Prostate gland (tissue), 2 donors: ENCODE measurements at places on chromosomes 4 and X. TPM values are rescaled to one million over a fixed set of nuclear protein-coding genes. Genes with fewer than 3 reads are reported as not detected.
A peak's percentile ranks its signal among the peaks of the same experiment; 100 is the strongest.

- no peak for DNase-seq
- H3K36me3 ChIP-seq = no peaks in the 10 kb centered on the region
- no peak overlapping the region for H3K4me3 ChIP-seq
- H3K27me3 ChIP-seq = no peaks in the 10 kb centered on the region
These were observed 28.8 kb upstream of the RHOH start for GRCh38 chr4:40168070-40168469.

Gene NOP14
- 16.0 TPM for total RNA-seq

Gene KLB
- total RNA-seq = 0.34 TPM

GRCh38 chr4:176034499-176034898 is 31.1 kb upstream of the WDR17 start:
- DNase-seq = no peak
- H3K4me1 ChIP-seq = no peaks in the 10 kb centered on the region
- no peaks in the 10 kb centered on the region for H3K36me3 ChIP-seq
- no peak overlapping the region for H3K27ac ChIP-seq
- no peak overlapping the region for H3K4me3 ChIP-seq
- no peaks in the 10 kb centered on the region for H3K27me3 ChIP-seq

DNA sequence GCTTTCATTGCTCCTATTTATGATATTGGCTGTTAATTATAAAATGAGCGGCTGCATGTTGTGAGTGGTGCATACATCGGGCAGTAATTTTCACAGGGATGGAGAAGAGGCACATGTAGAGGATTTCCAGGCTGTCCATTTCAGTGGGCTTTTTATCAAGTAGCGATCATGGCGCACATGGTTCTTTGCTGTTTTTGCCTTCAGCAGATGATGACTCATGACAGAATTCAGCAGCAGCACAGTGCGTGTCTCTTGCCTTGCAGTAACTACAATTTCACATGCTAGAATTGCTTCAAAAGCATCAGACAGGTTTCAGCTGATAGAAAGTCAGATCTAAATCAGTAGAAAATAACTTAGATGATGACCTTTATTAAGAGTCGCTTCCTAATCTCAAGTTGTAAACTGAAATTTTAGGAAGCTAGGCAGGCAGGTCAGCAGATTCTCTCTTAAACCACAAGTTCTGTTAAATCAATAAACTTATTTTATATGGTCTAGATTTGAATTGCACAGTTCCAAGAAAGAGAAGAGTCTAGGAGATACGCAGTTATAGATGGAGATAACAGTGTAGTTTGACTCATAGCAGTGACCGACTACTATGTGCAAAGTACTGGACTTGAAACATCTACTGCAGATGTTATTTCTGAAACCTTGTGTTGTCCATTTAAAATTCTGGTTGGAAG is 35.8 kb downstream of the LRP2BP start:
- no peak overlapping the region for H3K4me3 ChIP-seq
- DNase-seq = no peak
- H3K27me3 ChIP-seq = no peaks in the 10 kb centered on the region
- no peaks in the 10 kb centered on the region for H3K4me1 ChIP-seq

DNA sequence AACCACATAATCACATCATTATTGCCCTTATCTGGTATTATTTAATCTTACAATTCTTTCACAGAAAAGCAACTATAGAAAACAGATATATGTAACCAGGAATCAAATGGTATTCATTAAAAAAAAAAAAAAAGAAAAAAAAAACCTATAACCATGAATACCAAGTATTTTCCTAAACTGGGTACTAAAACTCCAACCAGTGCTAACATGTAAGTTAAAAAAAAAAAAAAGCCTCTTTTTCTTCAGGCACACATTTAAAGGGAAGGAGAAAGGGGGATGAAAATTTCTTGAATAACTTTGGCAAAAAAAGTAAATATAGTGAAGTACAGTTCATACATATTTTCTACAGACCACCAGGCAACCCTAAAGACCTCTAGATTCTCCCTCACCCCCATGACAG is 2.1 kb downstream of the PPAT start:
- no peak overlapping the region for H3K27ac ChIP-seq
- no peaks in the 10 kb centered on the region for H3K4me1 ChIP-seq
- no peak for DNase-seq
- H3K36me3 ChIP-seq = no peaks in the 10 kb centered on the region
- no peaks in the 10 kb centered on the region for H3K27me3 ChIP-seq
- no peak overlapping the region for H3K4me3 ChIP-seq

Gene MAGEA1
- total RNA-seq = not detected

DNA sequence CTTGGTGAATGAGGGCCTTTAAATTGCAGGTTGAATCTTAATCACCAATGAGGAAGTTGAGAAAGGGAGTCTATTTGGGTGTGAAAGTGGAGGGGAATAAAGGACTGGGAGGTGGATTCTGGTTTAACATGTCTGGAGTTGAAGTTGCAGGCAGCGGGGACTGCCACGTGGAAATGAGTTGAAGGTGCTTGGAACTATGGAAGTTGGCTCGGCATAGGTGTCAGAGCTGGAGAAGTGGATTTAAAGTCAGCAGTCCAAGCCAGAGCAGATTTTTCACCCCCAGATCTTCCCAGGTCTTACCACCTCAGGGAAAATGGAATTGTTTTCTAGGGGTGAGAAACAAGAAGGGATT is 44.9 kb downstream of the TIGD4 start:
- H3K4me1 ChIP-seq = no peaks in the 10 kb centered on the region
- H3K36me3 ChIP-seq = no peaks in the 10 kb centered on the region
- no peak for DNase-seq
- no peaks in the 10 kb centered on the region for H3K27me3 ChIP-seq
- no peak overlapping the region for H3K4me3 ChIP-seq

GRCh38 chr4:77903186-77903585 is 40.6 kb downstream of the MRPL1 start:
- no peaks in the 10 kb centered on the region for H3K36me3 ChIP-seq
- H3K4me1 ChIP-seq = no peaks in the 10 kb centered on the region
- H3K27me3 ChIP-seq = no peaks in the 10 kb centered on the region
- H3K4me3 ChIP-seq = no peak overlapping the region
- no peak overlapping the region for H3K27ac ChIP-seq

DNA sequence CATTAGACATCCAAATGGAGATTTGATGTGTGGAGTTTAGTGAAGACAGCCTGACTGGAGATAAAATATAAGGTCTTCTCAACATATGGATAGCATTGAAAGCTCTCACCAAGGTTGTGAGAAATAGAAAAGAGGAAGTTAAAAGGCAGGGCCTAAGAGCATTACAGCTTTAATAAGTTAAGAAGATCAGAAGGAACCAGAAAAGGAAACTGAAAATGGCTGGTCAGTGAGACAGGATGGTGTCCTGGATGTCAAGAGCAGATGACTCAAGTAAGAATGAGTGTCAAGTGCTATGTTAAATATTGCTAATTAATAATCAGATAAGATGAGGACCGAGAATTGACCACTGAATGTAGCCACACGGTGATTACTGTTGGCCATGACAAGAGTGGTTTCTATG is 642.9 kb downstream of the STPG2 start:
- H3K27me3 ChIP-seq = no peaks in the 10 kb centered on the region
- no peak for DNase-seq
- H3K4me3 ChIP-seq = no peak overlapping the region
- H3K27ac ChIP-seq = no peak overlapping the region
- H3K4me1 ChIP-seq = no peaks in the 10 kb centered on the region

DNA sequence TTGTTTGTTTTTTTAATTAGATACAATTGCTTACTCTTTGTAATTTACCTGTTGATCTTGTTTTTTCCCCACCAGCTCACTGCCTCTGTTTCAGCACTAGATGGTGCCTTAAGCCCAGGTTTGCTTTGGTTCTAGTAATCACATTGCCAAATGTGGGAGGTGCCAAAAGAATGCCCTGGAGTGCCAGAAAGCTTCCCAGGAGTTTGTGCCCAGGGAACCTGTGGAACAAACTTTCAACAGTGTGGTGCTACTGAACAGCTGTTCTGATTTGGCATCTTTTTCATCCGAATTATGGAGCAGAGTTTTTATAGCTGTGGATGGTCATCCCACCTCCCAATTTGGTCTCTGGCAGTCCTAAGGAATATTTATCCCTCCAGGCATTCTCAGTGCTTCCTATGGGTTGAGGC is 1000.7 kb downstream of the STIM2 start:
- no peak overlapping the region for H3K4me3 ChIP-seq
- peak; percentile 17 for DNase-seq
- H3K4me1 ChIP-seq = no peaks in the 10 kb centered on the region
- H3K27me3 ChIP-seq = no peaks in the 10 kb centered on the region
- H3K27ac ChIP-seq = no peak overlapping the region
- no peaks in the 10 kb centered on the region for H3K36me3 ChIP-seq

Gene CYSLTR1
- total RNA-seq = 1.5 TPM

Gene SPANXN3
- not detected for total RNA-seq

GRCh38 chrX:105328773-105329172 is 108.3 kb upstream of the TEX13A start:
- H3K36me3 ChIP-seq = no peaks in the 10 kb centered on the region
- DNase-seq = no peak
- no peaks in the 10 kb centered on the region for H3K4me1 ChIP-seq
- no peaks in the 10 kb centered on the region for H3K27me3 ChIP-seq
- no peak overlapping the region for H3K4me3 ChIP-seq

DNA sequence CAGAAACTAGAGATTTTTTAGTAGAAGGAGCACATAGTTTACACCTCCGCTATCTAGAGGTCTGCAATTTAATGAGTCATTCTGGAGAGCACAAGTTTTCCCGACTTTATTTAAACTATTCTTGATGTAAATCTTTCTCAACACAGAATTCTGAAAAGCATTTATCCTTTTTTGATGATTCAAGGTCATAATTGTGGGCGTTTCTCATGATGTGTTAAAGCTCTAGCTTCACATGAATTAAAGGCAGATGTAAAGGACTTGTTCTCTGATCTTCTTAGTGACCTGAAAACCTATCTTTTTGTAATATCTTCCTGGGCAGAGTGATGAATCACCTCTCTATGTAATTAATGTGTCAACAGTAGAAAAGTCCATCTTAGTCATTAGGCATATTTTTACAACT is 128.8 kb downstream of the COMMD8 start:
- no peak overlapping the region for H3K27ac ChIP-seq
- H3K4me1 ChIP-seq = no peaks in the 10 kb centered on the region
- DNase-seq = no peak

- no peaks in the 10 kb centered on the region for H3K27me3 ChIP-seq
- no peak overlapping the region for H3K4me3 ChIP-seq
- H3K27ac ChIP-seq = no peak overlapping the region
These were observed 70.7 kb upstream of the DCLK2 start for GRCh38 chr4:150007512-150007911.
